ENCODE measurements at places on chromosomes 16 and 17.

DNA sequence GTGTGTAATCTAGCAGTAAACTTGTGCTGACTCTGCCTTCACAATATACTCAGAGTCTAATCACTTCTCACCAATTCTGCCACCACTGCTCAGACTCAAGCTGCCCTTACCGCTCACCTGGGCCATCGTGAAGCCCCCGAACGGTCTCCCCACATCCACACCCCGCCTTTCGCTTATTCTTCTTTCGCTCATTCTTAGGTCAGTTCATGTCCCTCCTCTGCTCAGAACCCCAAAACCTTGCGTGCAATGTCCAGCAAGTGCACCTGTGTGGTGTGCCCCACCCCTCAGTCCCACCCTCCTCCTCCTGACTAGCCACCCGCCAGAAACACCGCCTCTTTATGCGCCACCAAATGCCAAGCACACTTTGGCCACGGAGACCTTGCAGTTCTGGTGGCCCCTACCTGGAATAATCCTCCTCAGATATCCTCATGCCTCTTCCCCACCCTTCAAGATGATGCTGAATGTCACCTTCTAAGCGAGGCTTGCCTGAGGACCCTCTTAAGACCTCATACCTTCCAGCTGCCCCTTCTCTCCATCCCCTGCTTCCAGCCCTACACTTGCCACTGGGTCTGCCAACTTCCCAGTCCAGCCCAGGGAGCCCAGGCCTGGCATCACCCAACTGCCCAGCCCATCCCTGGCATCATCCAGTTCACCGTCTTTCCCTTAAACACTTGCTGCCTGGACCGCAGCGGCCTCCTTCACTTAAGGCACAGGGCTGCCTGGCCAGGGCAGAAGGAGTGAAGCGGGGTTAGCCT, 34.3 kb upstream of the RBFOX3 start:
- DNase-seq: no peak

GRCh38 chr16:55955424-55955823, 80.3 kb upstream of the CES5A start:
- no peak for DNase-seq

GRCh38 chr17:53193044-53193443, 629.7 kb upstream of the KIF2B start:
- DNase-seq: no peak

DNA sequence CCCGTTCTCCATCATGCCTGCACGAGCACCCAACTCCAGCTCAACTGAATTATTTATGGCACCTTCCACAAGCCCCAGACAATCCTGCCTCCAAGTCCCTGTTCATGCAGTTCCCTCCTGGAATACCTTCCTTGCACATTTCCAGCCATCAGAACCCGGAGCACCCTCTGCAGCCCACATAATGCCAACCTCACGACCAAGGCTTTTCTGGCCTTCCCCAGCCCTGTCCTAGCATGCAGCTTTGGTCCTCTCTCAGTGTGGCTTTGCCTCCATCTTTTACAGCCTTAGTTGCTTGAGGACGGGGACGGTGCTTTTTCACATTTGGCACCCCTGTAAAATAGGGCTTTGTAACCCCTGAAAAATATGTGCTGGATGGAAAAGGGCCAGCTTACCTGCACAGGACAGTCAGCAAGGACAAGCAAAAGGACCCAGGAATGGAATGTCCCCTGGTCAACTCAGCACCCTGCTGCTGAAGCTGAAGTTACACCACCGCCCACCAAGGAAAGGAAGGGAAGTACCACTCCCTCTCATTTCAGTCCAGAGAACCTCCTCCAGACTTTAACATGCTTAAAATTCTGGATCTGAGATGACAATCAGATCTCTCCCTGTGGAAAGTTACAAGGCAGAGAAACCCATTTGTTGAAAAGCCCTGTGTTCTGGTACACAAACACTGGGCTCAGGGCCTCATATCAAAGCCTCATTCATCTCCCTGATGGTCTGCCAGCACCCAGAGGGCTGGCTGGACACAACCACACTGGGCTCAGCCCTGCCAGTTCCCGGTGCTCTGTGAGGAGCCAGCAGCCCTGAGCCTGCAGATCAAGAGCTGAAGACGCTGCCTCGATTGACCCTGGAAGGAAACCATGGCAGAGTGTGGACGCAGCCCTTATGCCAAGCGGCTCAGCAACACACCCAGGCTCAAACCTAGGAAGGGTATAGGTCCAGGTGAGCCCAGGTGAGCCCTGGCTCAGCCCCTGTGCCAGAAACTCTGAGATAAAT, 2.9 kb downstream of the SLC39A11 start:
- no peak for DNase-seq

- no peak for DNase-seq
Observed at GRCh38 chr17:67056746-67057490, 12.6 kb downstream of the CACNG1 start.

- no peak for DNase-seq
Observed at GRCh38 chr17:36632916-36633771, 31.8 kb downstream of the MRM1 start.

DNA sequence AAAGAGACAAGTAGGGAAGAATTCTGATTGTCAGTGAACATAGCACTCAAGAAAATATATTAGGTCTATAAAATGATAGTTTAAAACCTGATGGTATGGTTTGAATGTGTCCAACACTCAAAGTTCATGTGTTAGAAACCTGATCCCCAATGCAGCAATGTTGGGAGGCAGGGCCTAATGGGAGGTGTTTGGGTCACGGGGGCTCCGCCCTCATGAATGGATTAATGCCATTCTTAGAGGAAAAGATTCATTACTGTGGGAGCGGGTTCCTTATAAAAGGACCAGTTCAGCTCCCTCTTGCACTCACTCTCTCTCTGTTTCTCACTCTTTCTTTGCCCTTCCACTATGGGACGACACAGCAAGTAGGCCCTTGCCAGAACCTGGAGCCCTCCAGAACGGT, 41.5 kb upstream of the SLC47A1 start:
- DNase-seq: no peak

DNA sequence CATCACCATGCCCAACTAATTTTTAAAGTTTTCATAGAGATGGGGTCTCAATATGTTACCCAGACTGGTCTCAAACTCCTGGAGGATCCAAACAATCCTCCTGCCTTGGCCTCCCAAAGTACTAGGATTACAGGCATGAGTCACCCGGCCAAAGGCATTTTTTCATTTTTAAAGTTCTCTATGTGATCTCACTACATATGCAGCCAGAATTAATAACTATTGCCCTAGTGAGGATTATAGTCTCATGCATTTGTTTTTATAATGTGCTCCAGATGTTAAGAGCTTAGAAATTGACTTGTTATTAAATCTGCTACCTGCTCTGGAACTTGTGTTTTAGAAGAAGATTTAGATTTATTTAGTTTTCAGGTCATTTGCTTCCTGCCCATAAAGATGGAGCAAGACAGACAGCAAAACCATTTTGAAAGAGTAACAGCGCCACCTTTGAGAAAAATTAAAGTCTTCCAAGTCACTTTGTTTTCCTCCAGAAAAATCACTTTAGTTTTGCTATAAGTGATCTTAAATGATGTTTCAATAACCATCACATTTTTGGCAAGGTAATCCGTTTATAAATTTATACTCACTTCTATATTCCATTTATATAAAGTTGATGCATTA, 79.5 kb downstream of the CA4 start:
- no peak for DNase-seq

- DNase-seq: no peak
Observed at GRCh38 chr16:74578433-74578832, 28.5 kb downstream of the GLG1 start.

DNA sequence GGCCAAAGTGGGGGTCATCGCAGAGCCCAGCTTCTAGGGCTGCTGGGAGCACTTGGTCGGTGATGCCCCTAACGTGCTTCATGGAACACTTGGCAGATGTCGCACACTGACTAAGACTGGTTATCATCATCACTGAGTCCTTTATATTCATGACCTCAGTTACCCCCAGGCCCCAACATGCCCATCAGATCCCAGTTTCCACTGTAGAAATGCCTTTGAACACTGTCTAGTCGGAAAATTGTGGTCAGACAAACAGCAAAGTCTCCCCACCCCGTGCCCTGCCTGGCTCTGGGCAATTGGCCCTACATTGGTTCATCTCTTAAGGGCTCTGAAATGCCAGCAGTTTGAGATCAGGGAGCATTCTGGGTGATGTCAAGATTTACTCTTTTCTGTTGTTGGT, 51.3 kb downstream of the NKD1 start:
- no peak for DNase-seq

DNA sequence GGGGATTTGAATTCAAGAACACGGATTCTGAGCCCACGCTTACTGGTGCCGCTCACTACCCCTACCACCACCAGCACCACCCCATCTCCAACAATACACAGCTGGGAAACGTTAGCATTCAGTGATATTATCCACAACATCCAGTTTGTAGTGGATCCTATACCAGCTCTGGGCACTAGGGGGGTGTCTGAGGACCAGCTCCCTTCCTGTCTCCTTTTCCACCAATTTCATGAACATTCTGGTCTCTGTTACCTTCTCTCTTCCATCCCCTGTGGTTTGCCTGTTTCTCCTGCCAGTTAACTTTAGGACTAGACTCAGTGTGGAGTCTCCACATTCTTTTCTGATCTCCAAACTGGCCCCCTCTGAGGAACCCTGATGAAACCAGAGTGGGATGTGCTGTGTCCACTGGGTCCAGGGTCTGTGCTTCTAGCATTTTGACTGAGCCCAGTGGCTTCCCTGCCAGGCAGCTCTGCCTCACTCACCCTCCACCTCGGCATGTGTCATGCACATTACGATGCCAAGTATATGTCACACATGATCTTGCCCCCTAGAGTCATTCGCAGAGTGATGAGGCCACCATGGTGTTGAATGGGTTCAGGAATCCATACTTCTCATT, 187.0 kb upstream of the CDH13 start:
- no peak for DNase-seq

- no peak for DNase-seq
Observed at GRCh38 chr16:69712277-69712676, 14.1 kb downstream of the NQO1 start.

- DNase-seq: no peak
Observed at GRCh38 chr16:25951999-25952398, 260.2 kb downstream of the HS3ST4 start.

- no peak for DNase-seq
Observed at GRCh38 chr16:16915771-16916170, 536.8 kb downstream of the NPIPA7 start.

GRCh38 chr17:69450131-69450530, 35.6 kb downstream of the MAP2K6 start:
- DNase-seq: no peak

- no peak for DNase-seq
Observed at GRCh38 chr17:59413014-59413766, 81.7 kb downstream of the YPEL2 start.

- DNase-seq: no peak
Observed at GRCh38 chr17:35692512-35693210, 38.8 kb upstream of the RASL10B start.

- DNase-seq: no peak
Observed at GRCh38 chr17:57862694-57863667, 13.1 kb upstream of the MRPS23 start.

DNA sequence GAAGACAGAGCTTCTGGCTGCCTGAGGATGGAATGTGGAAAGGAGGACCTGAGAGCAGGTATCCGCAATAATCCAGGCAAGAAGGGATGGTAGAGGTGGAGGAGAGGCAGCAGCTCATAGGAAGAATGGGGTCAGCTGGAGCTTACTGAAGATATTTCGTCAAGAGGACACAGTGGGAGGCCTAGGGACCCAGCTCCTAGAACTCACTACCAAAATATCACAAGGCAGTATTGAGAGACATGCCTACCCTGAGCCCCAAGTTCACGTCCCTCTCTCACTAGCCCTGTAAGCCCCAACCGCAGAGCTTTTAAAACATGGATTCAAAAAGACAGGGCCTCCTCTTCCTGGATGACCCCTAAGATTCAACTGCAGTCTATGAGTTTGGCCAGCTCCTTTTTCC, 14.2 kb upstream of the CCL8 start:
- no peak for DNase-seq

DNA sequence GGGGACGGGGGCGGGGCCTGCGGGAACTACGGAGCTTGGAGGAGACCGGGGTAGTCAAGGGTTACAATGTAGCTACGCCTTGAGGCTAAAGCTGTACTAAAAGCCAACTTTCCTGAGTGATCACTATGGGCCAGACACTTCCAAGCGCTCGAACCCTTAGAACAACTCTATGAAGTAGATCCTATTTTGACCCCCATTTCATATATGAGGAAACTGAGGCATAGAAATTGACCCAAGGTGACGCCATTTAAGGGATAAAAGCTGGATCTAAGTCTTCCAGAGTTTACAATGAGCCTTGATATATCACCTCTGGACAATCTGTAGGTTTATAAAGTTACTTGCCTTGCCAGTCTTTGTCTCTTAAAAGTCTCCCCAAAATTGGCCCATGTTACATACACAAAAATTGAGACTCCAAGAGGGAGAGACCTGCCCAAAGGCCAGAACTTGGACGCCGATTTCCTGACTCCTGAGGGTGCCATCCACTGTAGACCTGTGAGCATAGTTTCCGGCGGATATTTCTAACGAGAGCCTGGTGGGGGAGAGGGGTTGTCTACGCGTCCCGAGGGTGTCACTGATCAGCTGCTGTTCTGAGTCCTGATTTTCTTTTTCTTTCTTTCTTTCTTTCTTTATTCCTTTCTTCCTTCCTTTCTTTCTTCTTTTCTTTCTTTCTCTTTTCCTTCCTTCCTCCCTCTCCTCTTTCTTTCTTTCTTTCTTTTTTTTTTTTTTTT, 555 bp upstream of the NCBP3 start:
- DNase-seq: no peak

- no peak for DNase-seq
Observed at GRCh38 chr16:81415751-81416150, 28.9 kb upstream of the CMIP start.

GRCh38 chr17:9038380-9038779, 17.1 kb downstream of the NTN1 start:
- DNase-seq: no peak
